ENCODE measurements at places on chromosomes 12 and 14.

GRCh38 chr12:116015525-116015924 lies 262.0 kb downstream of the MED13L start:
- no peak for DNase-seq

DNA sequence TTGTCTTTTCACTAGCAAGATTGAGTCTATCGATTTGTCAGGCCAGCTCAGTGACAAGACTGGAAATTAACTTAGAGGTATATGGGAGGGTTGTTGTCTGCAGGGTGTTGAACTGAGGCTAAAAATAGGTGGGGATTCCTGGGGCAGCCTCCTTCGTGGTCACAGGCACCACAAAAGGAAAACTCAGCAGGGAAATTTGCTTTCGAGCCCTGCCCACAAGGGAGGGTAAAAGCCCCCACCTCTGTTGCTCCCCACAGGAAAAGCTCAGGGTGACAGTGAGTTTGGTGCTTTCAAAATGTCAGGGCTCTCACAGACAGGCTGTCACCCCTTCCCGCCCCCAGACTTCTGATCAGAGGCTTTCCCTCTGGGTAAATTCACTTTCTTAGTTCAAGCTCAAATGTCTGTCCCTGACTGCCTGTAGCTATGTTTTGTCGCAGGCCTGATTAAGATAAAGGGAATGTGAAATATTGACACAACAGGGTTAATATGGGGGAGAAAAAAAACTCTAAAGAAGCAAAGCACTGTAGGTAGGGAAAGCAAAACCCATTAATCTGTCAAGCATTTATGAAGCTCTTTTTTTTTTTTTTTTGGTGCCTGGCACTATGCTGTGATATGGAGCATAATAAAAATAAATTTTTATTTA lies 11.7 kb upstream of the NFKBIA start:
- peak; percentile 71 for DNase-seq

GRCh38 chr12:114668151-114668885 lies 15.7 kb downstream of the TBX3 start:
- no peak for DNase-seq

- no peak for DNase-seq
These were observed 29.6 kb downstream of the PRDM4 start for GRCh38 chr12:107731366-107731765.

GRCh38 chr14:94918896-94919295 lies 149.0 kb upstream of the GSC start:
- no peak for DNase-seq

GRCh38 chr12:47757840-47758583 lies 668 bp downstream of the RAPGEF3 start:
- DNase-seq: no peak

GRCh38 chr12:45282411-45282810 lies 66.5 kb downstream of the ANO6 start:
- no peak for DNase-seq

GRCh38 chr12:94812345-94812744 lies 162.0 kb upstream of the TMCC3 start:
- DNase-seq: no peak

- peak; percentile 75 for DNase-seq
These were observed 4.5 kb downstream of the DAO start for GRCh38 chr12:108884116-108885012.

GRCh38 chr12:3568695-3569094 lies 77.7 kb downstream of the PRMT8 start:
- DNase-seq: no peak

All from CD4-positive, alpha-beta T cell treated with Interleukin-17A for 4 hours (primary cell).